ENCODE measurements at places on chromosomes 11 and 22. TPM values are rescaled to one million over a fixed set of nuclear protein-coding genes. Genes with fewer than 3 reads are reported as not detected.
A peak's percentile ranks its signal among the peaks of the same experiment; 100 is the strongest.

Gene CDCA5
- total RNA-seq: 62.1 TPM

Gene APOA4
- not detected for total RNA-seq

DNA sequence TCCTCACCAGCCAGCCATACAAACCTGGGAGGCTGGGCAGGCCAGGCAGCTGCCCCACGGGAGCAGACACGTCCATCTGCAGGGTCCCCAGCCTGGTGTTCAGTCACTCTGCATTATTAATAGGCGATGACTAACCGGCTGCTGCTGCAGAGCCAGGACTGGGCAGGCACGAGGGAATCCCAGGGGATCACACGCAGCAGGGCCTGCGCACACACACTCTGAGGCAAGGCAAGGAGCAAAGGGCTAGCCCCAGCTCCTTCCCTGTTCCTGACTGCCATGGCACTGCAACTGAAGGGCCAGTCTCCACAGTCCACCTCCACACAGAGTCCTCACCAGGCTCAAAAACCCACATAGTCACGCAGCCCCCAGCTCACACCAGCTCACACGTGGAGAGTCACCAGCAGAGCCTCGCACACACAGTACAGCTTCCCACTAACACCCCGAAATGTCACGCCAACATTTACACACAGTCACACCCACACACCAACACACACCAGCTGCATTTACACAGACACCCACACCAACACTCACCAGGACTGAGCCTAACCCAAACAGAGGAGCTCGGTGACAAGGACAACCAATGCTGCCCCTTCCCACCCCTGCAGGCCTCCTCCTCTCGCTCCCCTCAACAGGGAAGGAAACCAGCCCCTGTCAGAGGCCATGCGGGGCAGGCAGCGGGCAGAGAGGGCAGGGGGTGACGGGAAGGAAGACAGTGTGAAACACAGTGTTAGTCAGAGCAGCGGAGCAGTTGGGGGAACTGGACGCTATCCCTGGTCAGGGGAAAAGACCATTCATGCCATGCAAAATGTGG, 47.3 kb downstream of the NRXN2 start:
- peak; percentile 95 for DNase-seq

Gene ZP1
- total RNA-seq: 0.57 TPM

DNA sequence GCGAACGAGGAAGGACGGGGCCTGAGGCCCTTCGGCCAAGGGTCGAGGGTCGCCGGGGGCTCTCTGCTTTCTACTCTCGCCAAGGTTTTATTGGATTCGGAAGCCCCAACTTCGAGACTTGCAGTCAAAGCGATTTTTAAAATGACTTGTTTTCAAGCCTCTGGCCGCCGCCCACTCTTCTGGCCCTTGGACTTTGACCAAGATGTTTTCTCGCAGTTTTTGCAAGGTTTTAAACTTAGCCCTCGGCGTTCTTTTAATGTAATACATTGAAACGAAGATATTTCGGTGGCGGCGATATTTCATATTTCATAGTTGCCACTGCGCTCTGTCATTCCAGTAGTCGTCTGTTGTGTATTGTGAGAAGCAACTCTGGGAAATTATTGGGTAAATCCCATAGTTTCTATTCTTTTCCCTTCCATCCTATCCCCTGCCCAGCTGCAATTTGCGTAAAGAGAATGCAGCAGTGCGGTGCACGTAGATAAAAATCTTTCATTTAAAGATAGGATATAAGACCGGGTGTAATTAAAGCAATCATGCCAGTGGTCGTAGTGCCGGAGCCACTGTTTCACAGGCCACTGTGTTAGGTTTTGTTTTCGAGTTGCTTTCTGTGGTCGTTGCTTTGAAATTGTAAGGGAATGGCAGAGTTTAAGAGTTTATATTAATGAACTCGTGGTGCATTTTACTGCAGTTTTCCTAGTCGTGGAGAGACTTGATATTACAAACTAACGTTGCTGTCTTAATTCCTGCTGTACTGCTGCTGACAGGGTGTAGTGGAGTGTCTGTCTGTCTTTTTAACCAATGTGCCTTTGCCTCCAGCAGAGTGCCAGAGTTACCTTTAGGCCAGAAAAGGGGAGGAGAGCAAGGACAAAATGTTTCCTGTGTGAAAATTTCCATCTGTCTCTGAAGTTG, 702 bp downstream of the BIRC2 start:
- peak; percentile 46 for DNase-seq

Gene SBF2
- 32.1 TPM for total RNA-seq

- DNase-seq: no peak
Measured at GRCh38 chr11:111631024-111631665, 28.9 kb downstream of the SIK2 start.

Gene MS4A4E
- total RNA-seq: not detected

Gene ARHGAP8
- total RNA-seq: not detected

DNA sequence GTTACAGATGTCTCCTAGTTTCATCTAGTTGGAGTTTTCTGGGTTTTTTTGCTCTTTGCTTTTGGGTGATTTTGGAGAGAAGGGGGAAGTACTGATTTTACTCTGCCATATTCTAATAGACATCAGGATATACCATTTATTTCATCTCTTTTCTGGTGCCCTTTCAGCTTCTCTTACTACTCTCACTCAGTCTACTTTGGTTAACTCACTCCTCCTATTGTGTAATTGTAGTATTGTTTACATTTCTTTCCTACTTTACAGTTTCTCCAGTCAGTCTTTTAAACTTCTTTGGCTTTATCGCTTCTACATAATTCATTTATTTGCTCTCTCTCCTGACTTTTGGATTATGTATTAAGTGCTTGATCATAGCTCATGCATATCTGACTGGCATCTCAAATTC, 6.5 kb downstream of the ANKRD42 start:
- DNase-seq: no peak

DNA sequence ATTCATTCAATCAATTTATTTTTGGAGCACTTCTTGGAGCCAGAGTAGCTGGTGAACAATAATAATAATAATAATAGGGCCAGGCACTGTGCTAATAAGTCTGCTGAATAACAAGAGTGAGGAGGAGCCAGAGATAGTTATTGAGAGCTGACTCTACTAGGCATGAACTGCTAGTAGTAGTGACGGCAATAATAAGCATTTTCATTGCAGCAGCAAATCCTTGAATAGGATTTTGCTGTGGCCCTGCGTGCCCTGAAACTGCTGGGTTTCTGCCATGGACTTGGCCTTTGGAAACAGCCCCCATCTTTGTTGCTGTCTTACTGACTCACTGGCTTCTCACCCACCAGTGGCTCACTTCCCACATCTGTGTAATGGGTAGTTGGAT, 545.9 kb downstream of the MIAT start:
- no peak for DNase-seq

Gene SHANK3
- 0.58 TPM for total RNA-seq

DNA sequence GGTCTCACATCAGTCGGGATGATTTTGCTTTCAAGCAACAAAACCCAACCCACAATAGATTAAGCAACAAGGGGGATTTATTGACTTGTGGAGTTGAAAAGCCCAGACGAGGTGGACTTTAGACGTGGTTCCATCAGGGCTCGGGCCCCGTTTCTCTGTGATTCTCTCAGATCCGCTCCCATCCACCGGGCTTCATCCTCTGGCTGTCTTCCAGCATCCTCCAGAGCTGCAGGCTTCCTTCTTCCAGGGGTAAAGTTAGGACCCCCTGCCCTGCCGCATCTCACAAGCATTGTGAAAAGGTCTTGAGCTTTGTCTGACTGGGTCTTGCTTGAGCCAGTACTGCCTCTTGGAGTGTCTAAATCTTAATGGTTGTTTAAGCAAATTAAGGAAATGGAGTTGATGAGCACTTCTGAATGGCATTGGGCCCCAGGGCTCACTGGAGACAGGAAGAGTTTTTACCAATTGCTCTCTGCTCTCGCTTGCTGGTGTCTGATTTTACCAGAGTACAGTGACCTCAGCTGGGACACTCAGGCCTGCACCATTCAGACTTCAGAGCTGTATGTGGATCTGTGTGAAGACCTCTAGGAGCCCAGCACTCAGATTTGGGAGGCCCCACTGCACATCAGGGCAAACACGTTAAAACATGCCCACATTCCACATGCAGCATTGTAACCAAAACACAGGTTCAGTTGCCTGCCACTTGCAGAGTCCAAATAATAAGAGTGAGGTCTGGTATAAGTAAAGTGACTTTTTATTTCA, 13.5 kb upstream of the FTH1 start:
- DNase-seq: no peak

- DNase-seq: no peak
Measured at GRCh38 chr11:118104491-118104890, 17.7 kb upstream of the SMIM35 start.

Gene ZNF214
- 1.5 TPM for total RNA-seq

Gene RBMXL2
- not detected for total RNA-seq

Data from LHCN-M2 (cell line).